Upper lobe of right lung (tissue), 1 donor: ENCODE measurements at places on chromosomes 1 and 21.

DNA sequence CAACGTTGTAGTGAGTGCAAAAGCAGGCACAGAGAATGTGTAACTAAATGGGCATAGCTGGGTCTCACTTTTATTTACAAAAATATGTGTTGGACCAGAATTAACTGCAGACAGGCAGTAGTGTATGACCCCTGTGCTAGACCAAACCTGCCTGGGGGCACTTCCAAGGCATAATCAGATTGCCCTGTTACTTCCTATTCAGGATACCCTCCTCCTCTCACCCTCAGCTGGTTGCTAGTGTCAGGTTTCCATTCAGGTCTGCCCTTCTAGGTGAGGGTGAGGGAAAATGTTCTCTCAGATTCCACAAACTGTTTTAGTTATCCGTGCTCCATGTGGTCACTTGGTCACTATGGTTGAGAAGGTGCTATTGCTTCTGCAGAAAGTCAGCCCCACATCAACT lies 387.3 kb downstream of the LMX1A start:
- no peak overlapping the region for H3K4me3 ChIP-seq
- H3K27me3 ChIP-seq = no peaks in the 10 kb centered on the region
- H3K36me3 ChIP-seq = no peaks in the 10 kb centered on the region
- H3K27ac ChIP-seq = no peak overlapping the region

DNA sequence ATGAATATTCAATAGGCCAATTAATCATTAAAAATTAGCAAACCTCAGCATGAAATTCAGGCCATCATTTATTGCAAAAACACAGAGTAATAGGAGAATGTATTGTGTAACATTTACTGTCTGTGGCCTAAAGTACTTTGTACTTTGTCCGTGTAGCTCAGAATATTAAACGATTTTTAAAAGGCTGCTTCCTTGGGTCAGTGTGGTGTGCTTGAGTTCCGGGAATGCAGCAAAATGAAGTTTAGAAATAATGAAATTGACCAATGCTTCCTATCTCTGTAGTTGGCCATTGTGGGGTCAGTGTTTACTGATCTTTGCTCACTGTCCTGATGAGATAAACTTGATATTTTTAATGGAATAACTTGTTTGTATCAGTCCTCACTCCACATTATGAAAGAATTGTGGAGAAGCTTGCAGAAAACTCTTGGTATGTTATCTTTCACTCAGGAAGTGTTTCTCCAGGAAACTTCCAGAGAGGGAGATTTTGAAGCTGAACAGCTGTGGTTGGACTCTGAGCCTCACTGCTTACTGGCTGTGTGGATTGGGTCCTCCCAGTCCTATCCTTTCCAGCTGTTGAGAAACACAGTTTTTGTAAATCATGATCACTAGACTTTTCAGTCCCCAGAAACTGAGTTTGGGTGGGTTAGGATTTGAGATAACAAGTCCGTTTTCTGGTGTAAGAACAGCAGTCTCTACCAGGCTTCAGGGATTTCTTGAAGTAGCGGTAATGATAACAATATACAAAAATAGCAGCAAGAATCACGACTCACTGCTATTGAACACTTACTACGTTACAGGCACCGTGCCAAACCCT lies 19.2 kb upstream of the MTARC1 start:
- H3K27me3 ChIP-seq = no peaks in the 10 kb centered on the region
- no peak overlapping the region for H3K4me3 ChIP-seq
- H3K27ac ChIP-seq = peak overlapping the region; percentile 25
- peaks cover 48% of the 10 kb centered on the region for H3K36me3 ChIP-seq

- H3K4me1 ChIP-seq = no peaks in the 10 kb centered on the region
- H3K4me3 ChIP-seq = no peak overlapping the region
- H3K27me3 ChIP-seq = peaks cover 60% of the 10 kb centered on the region
Observed at GRCh38 chr21:33036430-33037162, 10.9 kb downstream of the OLIG2 start.

GRCh38 chr1:38287547-38287946 lies 241.0 kb upstream of the POU3F1 start:
- no peaks in the 10 kb centered on the region for H3K4me1 ChIP-seq
- H3K4me3 ChIP-seq = no peak overlapping the region
- no peaks in the 10 kb centered on the region for H3K27me3 ChIP-seq
- no peaks in the 10 kb centered on the region for H3K36me3 ChIP-seq
- DNase-seq = no peak

DNA sequence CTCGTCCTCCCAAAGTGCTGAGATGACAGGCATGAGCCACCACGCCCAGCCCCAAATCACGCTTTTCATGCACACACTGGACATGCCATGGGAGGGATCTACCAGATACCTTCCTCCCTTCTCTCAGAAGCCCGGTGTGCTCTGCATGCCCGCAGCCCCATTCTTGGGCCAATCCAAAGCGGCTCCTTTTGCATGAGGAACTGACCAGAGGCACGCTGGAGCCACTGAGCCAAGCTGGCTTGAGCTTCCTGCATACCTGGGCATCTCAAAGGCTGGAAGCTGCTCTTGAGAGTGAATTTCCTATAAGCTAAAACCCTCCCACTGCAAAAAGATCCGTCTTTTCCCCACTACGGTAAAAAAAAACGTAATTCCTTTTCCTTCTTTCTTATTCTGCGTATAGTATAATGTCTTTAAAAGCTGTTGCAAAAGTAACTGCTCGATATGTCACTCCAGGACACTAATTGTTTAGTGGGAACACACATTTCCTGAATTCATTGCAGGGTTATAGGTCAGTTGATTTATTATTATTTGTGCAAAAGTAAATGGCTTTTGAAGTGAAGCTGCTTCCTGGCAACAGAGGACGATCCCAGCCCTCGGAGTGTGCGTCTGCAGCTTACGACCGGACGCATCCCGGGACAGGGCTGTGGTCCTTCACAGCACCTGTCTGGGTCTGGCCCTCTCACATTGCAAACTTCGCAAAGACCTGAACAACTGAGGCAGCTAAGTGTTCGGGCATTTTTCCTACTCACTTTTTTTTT lies 61.8 kb upstream of the ETS2 start:
- no peak overlapping the region for H3K4me3 ChIP-seq
- H3K27me3 ChIP-seq = no peaks in the 10 kb centered on the region
- no peak overlapping the region for H3K27ac ChIP-seq
- no peaks in the 10 kb centered on the region for H3K4me1 ChIP-seq

DNA sequence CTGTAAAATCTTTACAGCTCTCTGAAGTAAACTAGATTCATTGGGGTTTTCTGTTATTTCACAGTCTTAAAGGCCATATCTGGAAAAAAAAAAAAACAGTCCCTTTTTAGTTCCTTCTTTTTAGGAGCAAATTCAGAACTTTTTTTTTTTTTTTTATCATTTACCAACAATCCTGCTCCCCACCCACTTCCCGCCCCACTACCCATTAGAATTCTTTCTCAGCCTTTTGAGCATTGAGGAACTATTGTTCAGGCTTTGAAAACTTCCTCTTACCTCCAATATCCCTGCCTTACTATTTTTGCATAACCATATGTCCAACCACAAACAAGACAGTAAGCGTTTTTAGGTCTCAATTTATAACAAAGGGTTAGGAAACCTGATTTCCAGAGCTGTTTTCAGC lies 330.1 kb downstream of the PLPP3 start:
- no peaks in the 10 kb centered on the region for H3K36me3 ChIP-seq
- no peaks in the 10 kb centered on the region for H3K27me3 ChIP-seq
- no peak for DNase-seq
- H3K27ac ChIP-seq = no peak overlapping the region
- no peaks in the 10 kb centered on the region for H3K4me1 ChIP-seq

GRCh38 chr1:104780470-104781078 lies 1030.9 kb downstream of the AMY1C start:
- H3K36me3 ChIP-seq = no peaks in the 10 kb centered on the region
- H3K27me3 ChIP-seq = peaks cover 3% of the 10 kb centered on the region
- no peak overlapping the region for H3K4me3 ChIP-seq
- no peak overlapping the region for H3K27ac ChIP-seq
